ENCODE measurements at places on chromosomes 4 and X. TPM values are rescaled to one million over a fixed set of nuclear protein-coding genes. Genes with fewer than 3 reads are reported as not detected.

DNA sequence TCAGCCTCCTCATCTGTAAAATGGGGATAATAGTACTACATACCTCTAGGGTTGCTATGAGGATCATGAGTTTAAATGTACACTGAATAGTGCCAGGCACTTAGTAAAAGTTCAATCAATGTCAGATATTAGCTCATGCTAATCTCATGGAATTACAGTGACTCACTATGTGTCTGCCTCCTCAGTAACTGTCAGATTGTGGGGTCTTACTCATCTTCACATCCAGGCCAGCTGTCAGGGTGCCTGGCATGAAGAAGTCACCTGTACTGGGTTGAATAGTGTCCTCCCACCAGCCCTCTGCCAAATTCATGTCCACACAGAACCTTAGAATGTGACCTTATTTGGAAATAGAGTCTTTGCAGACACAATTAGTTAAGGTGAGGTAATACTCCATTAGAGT is 54.3 kb upstream of the STIM2 start:
- H3K27me3 ChIP-seq = no peaks in the 10 kb centered on the region
- H3K36me3 ChIP-seq = no peaks in the 10 kb centered on the region
- no peak overlapping the region for H3K4me3 ChIP-seq
- no peak for DNase-seq
- H3K4me1 ChIP-seq = no peaks in the 10 kb centered on the region

DNA sequence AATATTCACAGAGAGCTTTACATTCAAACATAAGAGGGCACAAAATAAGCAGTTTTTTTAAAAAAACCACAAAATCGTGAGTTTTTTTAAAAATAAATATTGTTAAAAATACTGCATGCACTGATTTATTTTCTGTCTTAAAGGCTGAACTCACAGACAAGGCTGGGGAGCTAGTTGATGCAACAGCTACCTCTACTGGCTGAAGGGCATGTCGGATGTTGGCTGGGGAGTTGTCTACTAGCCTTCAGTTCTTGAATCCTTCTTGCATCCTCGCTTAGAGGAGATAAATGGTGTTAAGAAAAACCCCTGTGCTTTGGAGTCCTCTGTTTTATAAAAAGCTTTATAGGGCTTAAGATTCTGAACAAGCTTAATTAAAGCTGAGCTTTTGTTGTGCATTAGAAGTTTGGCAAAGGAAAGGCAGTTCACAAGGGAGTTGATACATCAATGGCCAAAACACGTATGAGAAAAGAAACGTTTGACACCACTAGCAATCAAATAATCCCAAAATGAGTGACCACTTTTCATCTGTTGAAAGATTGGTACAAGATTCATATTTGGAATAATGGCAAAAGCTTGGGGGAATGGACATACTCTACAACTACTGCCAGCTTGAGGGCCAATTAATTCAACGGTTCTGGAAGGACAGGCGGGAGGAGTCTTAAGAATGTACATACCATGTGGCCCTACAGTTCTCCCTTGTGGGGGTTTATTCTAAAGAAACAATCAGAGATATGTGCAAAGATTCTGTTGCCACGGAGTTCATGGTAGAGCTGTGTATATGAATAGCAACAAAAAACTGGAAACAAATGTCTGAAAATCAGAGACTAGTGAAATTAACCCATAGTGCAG is 94.7 kb downstream of the SEL1L3 start:
- no peaks in the 10 kb centered on the region for H3K27me3 ChIP-seq
- H3K4me3 ChIP-seq = no peak overlapping the region
- no peaks in the 10 kb centered on the region for H3K4me1 ChIP-seq
- no peak overlapping the region for H3K27ac ChIP-seq
- H3K36me3 ChIP-seq = peaks cover 19% of the 10 kb centered on the region

DNA sequence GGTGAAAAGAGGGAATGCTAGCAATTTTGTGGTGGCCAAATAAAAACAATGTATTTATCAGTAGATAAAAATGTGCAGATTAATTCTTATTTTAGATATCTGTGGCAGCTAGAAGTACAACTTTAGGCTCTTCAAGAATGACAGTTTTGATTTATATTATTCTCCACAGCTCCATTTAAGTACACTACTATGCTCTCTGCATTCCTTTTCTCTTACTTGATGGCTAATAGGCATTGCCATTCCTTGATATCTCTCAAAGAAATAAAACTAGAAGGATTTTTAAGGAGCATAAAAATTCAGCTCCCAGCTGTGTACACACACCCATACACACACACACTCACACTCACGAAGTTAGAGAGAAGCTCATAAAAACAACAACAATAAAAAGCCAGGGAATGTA is 59.4 kb upstream of the H2AZ1 start:
- no peak overlapping the region for H3K4me3 ChIP-seq
- no peaks in the 10 kb centered on the region for H3K4me1 ChIP-seq
- no peak overlapping the region for H3K27ac ChIP-seq
- DNase-seq = no peak

- DNase-seq = no peak
- no peaks in the 10 kb centered on the region for H3K27me3 ChIP-seq
- H3K4me1 ChIP-seq = peaks cover 38% of the 10 kb centered on the region
- no peaks in the 10 kb centered on the region for H3K36me3 ChIP-seq
- no peak overlapping the region for H3K27ac ChIP-seq
Observed at GRCh38 chr4:159242427-159242826, 139.5 kb downstream of the RAPGEF2 start.

DNA sequence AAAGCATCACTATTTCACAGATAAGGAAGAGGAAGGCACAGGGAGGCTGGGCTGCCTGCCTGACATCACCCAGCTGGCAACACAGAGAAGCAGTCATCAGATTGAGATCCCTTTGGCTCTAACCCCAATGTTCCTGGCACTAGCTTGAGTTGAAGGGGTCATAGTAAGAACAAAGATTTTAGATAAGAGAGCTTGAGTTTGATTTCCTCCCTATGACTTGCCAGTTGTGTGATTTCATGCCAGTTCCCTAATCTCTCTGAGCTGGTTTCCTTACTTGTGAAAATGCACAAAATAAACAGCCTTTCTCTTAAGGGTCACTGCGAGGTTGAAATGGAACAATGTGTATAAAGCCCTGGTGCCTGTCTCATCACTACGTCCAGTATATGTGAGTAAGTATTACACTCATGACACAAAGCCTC is 475.4 kb upstream of the HS3ST1 start:
- no peaks in the 10 kb centered on the region for H3K27me3 ChIP-seq
- peaks cover 5% of the 10 kb centered on the region for H3K4me1 ChIP-seq
- peak overlapping the region; percentile 76 for H3K27ac ChIP-seq

DNA sequence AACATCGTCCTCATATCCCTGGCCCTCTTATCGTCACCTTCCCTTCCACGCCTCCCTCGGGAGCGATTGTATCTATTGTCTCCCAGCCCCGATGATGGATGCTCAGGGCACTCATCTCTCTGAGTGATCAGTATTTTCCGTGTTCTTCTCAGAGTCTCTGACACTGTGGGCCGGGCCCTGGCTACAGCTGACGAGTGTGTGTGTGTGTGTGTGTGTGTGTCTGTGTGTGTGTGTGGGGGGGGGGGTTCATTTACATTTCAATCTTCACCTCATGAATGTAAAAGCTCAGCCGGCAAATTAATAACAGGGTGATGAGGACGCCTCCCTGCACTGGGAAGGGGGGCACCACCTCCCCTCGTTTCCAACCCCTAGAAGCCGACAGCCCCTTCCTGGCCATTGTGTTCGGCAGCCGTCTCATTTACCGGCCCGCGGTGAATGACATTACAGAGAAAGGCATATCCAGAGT is 159.5 kb downstream of the SHOX start:
- H3K27ac ChIP-seq = no peak overlapping the region
- peaks cover 47% of the 10 kb centered on the region for H3K27me3 ChIP-seq
- H3K4me3 ChIP-seq = no peak overlapping the region
- no peaks in the 10 kb centered on the region for H3K4me1 ChIP-seq
- no peaks in the 10 kb centered on the region for H3K36me3 ChIP-seq

DNA sequence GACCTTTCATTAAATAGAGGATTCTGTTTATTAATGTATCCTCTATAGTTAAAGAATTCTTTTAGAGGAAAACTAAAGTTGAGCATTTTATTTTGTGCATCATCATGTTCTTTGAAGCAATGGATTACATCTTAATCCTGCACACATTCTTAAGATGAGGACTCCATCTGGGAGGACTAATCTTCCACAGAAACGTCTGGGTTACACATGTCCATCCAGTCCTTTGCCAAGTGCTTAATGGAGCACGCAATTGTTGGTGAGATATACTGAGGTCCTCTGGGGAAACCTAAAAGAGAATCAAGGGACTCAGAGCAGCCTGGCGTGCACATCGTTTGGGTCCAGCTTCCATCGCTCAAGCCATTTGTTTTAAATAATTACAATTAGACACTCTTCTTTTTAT is 115.1 kb upstream of the SFRP2 start:
- no peak overlapping the region for H3K27ac ChIP-seq
- no peaks in the 10 kb centered on the region for H3K4me1 ChIP-seq
- H3K27me3 ChIP-seq = no peaks in the 10 kb centered on the region
- no peaks in the 10 kb centered on the region for H3K36me3 ChIP-seq
- no peak for DNase-seq

The CSN1S1 gene
- not detected for total RNA-seq

The ZNF275 gene
- total RNA-seq = 7.0 TPM
